ENCODE measurements at places on chromosomes 6 and 20.

GRCh38 chr6:38432079-38432478 is 207.7 kb downstream of the BTBD9 start:
- DNase-seq = no peak

- peak; percentile 56 for DNase-seq
These were observed 740 bp downstream of the NELFCD start for GRCh38 chr20:58981628-58982364.

DNA sequence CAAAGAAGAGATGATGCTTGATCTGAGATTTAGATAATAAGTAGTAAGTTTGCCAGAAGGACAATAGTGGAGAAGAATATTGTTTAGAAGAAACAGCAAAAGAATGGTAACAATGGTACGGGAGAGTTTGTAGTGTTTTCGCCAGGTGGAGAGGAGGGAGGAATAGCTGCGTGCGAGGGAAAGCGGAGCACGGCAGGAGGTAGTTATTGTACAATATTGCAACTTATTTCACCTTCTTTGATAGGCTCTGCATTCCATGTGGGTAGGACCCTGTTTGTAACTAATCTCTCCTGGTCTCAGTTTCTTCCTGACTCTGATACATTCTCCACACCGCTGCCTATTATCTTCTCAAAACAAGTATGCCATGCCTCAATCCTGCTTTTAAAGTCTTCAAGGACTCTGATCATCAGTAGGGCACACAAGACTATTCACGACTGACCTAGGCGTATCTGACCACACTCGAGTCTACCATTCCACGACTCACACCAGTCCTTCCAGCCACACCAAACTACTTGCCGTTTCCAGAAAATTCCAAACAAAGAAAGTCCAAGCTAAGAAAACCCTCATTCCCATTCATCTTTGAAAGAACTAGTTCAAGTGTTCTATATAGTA is 1.1 kb downstream of the PPIL4 start:
- DNase-seq = no peak

GRCh38 chr6:21780141-21780540 is 186.6 kb downstream of the SOX4 start:
- no peak for DNase-seq

GRCh38 chr6:165664559-165665383 is 1.7 kb upstream of the PDE10A start:
- DNase-seq = no peak

DNA sequence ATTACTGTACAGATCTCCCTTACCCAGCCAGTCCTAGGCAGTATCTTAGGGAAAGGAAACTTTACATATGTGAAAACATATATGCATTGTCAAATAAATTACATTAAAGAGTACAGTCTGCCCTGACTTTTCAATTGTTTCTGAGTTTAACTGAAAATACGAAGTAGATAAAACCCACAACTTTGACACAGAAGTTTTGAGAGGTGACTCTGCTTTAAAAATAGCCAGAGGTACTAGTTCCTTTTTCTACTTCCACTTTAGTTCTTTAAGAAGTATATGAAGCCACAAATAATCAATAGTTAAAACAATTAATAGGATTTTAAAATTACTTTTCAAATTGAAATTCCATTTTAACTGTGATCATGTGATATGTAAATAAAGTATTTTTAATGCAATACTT is 62.9 kb downstream of the BMP5 start:
- no peak for DNase-seq

DNA sequence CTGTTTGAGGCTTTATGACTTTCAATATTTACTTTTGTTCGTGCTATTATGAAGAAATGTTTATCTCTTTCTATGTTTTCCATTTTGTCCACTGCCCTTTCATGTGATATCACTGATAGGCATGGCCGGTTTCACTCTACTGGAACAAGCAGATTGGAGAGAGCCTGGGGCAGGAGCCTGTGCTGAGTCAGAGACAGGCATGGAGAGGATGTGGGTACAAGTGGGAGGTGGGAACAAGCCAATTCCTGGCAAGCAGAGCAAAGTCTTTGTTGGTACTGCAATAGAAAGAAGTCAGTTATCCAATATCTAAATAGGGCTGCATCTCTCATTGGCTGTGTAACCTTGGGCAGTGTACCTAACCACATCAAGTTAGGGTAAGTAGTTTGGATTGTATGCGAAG is 545.6 kb upstream of the MAP3K7 start:
- DNase-seq = no peak

DNA sequence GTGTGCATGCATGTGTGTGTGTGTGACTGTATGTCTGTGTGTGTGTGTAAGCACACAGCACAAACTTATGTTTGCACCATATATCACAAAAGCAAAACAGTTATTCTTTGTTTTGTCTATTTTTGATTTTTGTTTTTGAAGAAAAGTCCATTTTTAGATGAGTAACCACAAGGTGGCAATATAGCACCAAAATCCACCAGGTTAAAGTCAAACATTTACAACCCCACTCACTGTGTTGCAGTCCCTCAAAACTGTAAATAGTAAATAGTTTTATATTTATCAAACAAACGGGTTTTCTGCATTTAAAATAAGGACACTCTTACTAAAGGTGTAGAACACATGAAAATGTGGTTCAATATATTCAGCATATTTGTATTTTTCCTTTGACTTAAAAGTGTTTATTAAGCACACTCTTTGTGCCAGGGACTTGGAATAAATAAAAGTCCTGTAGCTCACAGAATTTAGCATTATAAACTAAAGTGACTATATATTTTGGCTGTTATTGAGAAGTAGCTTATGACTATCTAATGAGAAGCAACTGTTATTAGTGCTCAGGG is 118.5 kb downstream of the GFRAL start:
- DNase-seq = peak; percentile 51

DNA sequence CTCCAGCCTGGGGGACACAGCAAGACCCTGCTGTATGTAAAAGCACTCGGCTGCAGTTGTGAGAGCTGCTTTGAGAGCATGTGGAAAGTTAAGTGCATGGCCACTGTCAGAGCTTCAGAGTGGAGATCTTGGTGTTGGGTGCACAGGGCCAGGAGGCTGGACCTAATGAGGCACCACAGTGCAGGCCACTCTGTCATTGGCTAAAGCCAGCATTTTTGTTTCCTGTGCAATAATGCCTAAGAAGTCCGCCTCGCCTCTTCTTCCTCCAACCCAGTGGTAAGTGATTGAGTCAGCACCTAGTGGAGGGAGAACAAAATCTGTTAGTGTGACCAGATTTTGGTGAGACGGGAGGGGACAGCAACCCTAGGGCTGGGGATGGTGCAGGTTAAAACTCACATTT is 60.6 kb downstream of the SSR1 start:
- no peak for DNase-seq

DNA sequence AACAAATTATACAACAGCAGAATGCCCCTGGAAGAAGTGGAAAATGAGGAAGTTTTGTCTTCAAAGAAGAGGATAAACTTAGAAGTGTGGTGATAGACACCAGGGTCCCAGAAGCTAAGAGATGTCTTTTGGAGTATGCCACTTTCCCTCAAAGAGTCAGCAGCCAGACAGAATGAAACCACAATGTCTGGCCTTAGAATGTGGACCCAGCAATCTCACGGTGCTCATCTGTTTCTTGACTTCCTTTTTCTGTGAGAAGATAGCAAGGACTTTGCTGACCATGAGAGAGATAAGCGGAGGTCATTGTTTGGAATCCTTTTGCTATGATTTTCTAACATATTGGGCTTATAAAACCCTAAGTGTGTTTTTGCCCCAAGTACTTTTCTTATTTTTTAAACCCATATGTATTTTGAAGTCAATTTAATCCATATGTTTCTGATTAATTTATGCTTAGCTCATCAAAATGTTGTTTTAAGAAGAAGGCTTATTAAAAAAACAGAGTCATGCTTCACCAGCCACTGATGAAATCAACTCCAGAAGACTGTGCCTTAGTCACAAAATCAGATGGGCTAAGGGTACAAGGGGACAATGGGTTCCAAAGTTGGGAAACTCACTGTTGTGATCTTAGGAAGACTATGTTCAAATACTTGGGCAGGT is 451.2 kb upstream of the JAG1 start:
- no peak for DNase-seq

- no peak for DNase-seq
These were observed 76.9 kb downstream of the CEP57L1 start for GRCh38 chr6:109172101-109172746.

DNA sequence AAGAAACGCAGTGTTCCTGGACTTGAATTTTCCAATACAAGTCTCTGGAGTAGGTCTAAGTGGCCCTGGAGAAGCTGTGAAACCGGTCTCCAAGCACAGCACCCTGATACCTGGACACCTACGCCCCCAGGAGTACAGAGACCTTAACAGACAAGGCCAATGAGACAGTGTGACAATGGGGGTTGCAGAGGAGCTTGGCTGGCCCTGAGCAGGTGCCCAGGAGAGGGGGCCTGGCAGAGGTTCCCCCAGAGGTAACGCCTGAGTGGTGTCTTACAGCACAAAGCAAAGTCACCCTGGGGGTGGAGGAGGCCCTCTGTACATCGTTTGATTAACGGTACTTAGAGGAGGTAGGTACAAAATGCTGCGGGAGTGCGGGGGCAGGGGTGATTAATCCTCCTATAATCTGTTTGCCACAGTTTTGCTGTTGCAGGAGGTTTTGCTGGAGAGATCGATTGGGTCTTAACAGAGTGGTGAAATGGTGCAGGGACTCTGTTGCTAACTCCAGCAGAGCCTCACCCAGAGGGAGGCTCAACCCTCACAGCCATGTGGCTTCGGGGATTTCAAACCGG is 37.3 kb upstream of the APCDD1L start:
- DNase-seq = no peak

DNA sequence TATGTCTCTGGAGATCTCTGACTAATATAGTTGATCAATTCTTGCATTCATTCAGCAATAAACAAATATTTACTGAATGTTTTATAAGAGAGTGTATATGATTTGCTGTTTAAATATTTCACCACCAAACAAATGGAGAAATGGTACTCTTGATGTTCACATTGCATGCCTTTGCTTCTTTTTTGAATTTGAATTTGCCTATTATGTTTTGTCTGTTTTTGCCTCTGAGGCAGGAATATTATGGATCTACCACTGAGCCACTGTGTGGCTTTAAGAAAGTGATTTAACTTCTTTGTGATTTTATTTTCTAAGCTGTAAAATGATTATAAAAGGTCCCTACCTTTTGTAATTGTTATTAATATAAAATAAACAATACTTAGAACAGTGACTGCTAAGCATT is 345.0 kb downstream of the DOK5 start:
- no peak for DNase-seq

- no peak for DNase-seq
These were observed 25.7 kb downstream of the TGM2 start for GRCh38 chr20:38139156-38139912.

- peak; percentile 62 for DNase-seq
These were observed 716 bp downstream of the SHPRH start for GRCh38 chr6:145963216-145964068.

DNA sequence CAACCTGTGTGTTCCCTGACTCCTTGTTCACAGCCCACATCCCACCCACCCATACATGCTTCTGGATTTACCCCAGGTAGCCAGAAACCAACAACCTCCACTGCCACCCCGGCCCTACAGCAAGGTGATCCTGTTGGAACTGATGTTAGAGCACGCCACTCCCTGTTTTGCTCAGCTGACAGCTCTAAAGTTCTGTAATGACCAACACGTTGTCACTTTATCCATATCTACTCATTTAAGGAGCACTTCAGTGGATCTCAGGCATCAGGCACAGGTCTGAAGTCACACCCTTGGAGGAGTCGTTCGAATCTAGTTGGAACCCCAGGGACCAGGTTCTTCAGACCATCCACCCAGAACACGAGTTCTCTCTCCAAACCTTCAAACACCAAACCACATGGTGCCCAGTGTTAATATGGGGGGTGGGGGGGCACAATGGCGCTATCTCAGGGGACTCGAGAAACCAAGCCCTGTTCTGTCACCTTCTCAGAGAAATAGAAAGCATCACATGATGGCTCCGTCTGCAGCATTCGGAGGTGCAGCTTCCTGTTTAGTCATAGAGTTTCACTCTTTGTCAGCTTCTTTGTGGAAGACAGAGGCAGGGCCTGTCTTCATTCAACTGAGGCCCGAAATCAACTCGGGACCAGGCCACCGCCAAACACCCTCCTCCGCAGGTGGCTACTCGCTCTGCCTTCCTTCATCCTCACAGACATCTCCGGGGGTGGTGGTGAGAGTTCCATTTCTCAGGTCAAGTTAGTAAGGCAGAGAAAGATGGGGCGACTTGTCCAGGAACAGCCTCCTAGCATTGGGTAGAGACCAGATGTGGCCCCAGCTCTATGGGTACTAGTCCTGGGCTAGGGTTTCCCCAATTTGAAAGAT is 142.2 kb downstream of the NFATC2 start:
- peak; percentile 53 for DNase-seq

DNA sequence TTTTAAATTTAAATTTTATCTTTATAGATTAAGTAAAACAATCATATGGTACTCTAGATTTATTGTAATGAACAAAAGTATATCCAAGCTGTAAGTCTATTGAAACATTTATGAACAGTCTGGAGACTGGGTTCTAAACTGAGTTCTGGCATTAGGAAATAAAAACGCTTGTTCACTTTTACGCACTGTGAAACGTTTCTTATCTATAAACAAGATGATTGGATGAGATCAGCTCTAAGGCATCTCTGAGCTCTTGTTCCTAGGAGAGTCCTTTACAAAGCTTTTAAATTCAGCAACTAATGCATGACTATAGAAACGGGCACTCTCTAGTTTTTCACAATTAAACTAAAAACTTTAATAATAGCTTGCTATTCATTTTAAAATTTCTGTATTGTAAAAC is 6.8 kb downstream of the HUS1B start:
- DNase-seq = no peak

GRCh38 chr6:30828027-30828962 is 56.0 kb upstream of the DDR1 start:
- peak; percentile 74 for DNase-seq

DNA sequence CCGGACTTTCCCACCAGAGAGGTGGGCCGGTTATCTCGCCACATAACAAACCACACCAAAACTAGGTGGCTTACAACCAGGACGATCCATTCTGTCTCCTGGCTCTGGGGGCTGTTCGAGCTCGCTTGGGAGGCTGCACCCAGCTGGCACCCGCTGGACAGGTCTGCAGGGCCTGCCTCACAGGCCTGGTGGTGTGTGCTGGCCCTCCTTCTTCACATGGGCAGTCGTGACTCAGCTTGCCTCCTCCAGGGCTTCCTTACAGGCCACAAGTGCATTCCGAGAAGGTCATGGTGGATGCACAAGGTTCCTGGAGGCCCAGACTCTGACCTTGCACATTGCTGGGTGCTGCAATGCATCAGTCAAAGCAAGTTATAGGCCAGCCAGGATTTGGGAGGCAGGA is 34.2 kb downstream of the FOXF2 start:
- DNase-seq = no peak

- peak; percentile 58 for DNase-seq
These were observed 32.3 kb downstream of the ID4 start for GRCh38 chr6:19869464-19869863.

GRCh38 chr6:143264986-143265764 is 185.3 kb downstream of the ADAT2 start:
- no peak for DNase-seq

- peak; percentile 74 for DNase-seq
These were observed 31.9 kb upstream of the FABP7 start for GRCh38 chr6:122747573-122747972.

GRCh38 chr6:118288355-118289124 is 259.6 kb upstream of the PLN start:
- no peak for DNase-seq

GRCh38 chr6:159983641-159984080 is 14.8 kb downstream of the IGF2R start:
- DNase-seq = no peak

- DNase-seq = no peak
These were observed 27.6 kb upstream of the MRGBP start for GRCh38 chr20:62768551-62769287.

GRCh38 chr20:39057143-39057542 is 95.0 kb downstream of the DHX35 start:
- DNase-seq = no peak

Measured in NAMALWA (cell line).